ENCODE measurements at places on chromosomes 1 and 21.

- DNase-seq, result no peak
Measured at GRCh38 chr21:36117286-36117741, 17.6 kb upstream of the CBR3 start.

DNA sequence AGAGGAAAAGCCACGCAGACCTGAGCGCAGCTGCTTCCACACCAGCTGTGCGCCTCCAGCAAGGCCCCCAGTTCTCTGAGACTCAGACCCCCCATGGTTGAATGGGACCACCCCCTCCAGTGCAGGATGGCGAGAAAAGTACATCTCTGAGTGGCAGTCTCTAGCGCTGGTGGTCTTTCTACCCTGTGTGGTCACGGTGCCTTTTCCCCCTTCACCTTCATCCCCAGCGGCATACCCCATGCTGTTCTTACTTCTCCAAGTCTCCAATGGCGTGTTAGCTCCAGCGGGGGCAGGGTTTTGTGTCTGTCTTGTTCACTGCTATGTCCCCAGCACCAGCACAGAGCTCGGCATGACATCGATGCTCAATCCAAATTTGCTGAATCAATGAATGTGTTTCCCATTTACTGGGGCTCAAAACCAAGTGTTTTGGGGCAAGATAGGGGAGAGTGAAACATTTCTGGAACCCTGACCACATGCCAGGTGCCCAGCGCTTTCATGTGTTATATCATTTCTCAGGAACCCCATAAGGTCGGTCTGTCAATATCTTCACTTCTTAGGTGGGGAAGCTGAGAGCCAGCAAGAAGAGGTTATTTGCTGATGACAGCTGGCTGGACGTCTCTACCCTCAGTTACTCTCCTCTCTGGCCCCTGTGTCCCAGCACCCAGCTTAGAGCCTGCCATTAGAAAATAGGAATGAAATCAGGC lies 959 bp upstream of the SDC3 start:
- DNase-seq, result no peak

DNA sequence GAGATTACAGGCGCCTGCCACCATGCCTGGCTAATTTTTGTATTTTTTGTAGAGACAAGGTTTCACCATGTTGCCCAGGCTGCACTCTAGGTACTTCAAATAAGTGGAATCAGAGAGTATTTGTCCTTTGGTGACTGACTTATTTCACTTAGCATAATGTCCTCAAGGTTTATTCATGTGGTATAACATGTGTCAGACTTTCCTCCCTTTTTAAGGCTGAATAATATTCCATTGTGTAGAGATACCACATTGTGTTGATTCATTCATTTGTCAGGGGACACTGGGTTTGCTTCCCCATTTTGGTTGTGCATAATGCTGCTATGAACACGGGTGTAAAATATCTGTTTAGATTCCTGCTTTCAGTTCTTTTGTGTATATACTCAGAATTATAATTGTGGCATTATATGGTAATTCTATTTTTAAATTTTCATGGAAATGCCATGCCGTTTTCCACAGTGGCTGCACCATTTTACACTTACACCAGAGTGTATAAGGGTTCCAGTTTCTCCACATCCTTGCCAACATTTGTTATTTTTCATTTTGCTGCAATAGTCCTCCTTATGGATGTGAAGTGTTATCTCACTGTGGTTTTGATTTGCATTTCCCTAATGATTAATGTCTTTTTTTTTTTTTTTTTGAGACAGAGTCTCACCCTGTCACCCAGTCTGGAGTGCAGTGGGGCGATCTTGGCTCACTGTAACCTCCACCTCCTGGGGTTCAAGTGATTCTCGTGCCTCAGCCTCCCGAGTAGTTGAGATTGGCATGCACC lies 35.1 kb downstream of the IL6R start:
- no peak for DNase-seq

GRCh38 chr1:182301026-182301436 lies 90.6 kb downstream of the GLUL start:
- no peak for DNase-seq

DNA sequence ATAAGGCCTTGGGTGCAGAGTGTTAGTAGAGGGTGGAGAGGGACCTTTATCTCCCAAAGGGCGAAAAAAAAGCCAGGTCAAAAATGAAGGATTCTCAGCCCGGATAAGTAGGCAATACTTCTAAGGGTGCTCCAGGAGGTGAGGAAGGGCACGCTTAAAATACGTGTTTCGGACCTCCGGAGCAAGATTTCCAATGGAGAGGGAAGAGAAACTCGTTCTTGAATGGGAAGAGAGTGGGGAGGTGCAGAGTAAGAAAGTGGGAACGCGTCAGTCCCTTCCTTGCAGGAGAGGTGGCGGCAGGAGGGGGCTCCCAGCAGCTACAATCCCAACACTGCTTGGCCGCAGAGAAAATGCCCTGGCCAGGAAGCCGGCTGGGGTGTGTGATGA lies 581 bp downstream of the EFCAB14 start:
- no peak for DNase-seq

GRCh38 chr21:29726044-29726443 lies 213.8 kb downstream of the GRIK1 start:
- DNase-seq, result no peak

DNA sequence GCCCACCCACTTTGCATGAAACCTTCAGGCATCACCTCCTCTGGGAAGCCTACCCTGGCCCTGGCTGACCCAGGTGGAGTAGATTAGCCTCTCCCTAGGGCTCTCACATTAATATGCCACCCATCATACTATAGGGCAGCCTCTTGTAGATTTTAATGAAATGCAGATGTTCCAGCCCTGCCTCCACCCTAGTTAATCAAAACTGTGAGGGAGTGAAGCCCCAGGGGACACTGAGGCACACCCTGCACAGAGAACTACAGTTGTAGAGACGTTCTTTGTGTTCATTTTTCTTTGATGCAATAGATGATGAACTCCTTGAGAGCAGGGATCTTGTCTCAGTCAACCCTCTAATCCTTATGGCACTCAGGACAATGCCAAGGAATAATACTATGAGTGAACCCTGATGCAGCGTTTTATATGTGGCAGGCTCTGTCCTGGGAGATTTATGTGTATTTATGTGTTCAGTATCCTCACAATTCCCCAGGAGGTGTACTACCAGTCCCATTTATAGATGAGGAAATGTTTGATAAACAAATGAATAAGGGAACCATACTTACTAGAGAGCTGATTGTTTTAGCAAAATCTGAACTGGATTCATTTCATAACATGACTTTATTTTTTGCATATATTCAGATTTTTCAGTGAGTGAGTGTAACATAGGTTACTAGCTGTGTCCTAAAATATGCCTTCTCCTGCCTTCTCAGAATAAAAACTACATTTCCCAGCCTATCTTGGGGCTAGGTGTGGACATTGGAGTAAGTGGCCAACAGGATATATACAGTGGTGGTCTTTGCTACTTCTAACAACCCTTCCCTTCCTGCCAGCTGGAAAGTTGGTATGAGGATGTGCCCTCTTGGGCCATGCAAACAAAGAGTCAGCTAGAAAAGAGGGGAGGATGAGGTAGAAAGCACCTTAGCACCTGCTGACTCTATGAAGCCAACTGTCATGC lies 23.5 kb upstream of the PRELP start:
- no peak for DNase-seq

- DNase-seq, result no peak
Measured at GRCh38 chr1:21278860-21279845, 11.1 kb downstream of the ECE1 start.

Measured in activated naive CD4-positive, alpha-beta T cell treated with anti-CD3 and anti-CD28 coated beads, Interleukin-2, amount 10 ng/mL, durations not matched to agents 7 days and 5 days (primary cell).